ENCODE measurements at places on chromosomes 7 and 10. TPM values are rescaled to one million over a fixed set of nuclear protein-coding genes. Genes with fewer than 3 reads are reported as not detected.

GRCh38 chr10:77548671-77549070 is 88.9 kb downstream of the KCNMA1 start:
- ATAC-seq, result peak; percentile 40

DNA sequence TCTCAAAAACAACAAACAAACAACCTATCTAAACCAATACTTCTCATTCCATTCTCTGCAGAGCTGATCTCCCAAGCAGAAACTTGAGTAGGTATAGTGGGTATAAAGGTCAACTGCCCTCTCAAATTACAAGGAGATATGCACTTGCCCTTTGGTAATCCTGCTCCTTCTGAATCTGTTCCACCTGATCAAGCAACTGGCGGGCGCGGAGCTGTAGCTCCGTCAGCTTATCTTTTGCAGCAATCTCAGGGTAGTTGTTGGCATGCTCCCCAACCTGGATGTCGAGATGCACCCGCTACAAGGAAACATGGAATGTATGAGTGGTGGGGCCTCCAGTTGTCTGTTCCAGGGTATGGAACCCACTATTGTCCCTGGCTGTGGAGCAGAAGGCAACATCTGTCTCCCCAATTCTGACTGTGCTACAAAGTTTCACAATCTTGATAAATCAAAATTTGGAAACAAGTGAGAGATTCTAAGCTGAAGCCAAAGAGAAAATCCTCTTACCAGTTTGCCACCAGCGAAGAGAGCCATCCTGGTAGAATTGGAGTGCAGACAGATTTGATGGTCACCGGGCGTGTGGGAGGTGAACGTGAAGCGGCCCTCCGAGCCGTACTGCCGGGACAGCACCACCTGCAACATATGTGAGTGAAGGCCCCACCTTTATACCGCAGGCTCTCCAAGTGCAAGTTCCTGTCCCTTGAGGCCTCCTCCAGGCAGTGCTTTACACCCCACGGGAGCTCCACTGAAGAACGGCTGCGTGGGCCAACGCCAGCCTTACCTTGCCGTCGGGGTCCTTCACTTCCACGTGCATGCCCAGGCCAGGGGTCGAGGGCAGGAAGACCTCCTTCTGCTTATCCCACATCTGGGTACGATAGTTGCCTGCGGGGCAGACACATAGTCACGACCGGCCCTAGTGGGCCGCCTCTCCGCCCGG is 819 bp downstream of the TMED4 start:
- ATAC-seq, result peak; percentile 51

DNA sequence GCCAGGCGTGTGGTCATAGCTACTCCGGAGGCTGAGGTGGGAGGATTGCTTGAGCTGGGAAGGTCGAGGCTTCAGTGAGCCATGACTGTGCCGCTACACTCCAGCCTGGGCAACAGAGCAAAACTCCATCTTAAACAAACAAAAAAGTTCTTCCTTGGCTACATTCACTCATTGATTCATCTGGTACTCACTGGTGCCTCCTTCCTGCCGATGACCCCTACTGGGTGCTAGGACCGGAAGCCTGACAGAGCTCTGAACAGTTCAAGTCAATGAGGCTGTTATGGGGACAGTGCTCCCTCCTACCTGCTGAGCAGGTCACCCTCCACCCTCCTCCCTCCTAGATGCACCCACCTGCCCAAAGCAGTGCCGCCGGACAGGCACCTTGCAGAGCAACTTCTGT is 4.9 kb downstream of the PCOLCE start:
- ATAC-seq, result no peak

GRCh38 chr7:157962458-157963306 is 624.9 kb downstream of the PTPRN2 start:
- no peak for ATAC-seq

MMD2 gene
- total RNA-seq, result not detected

ELAPOR2 gene
- 2.2 TPM for total RNA-seq

SLC26A3 gene
- total RNA-seq, result 0.44 TPM

GRCh38 chr7:116229366-116229765 is 19.0 kb downstream of the TES start:
- no peak for ATAC-seq

GRCh38 chr10:88791924-88792323 is 10.6 kb upstream of the LIPM start:
- ATAC-seq, result peak; percentile 46

DNA sequence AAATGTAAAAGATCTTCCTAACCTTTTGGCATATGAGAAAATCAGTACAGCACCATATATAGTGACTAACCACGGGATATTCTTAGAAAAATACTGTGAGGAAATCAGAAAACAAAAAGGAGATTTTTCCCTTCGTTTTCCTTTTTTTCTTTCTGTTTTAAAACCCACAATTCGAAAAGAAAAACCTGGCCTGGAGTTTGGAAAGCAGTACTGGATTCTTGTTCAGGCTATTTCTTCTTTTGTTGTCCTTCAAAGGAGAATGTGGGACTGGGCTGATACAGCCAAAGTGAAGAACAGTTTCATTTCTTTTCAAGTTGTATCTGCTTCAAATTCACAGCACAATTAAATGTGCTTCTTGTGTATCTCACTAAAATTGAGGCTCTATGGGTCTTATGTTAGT is 156.8 kb upstream of the PHYHIPL start:
- no peak for ATAC-seq

PNLIPRP1 gene
- not detected for total RNA-seq

DNA sequence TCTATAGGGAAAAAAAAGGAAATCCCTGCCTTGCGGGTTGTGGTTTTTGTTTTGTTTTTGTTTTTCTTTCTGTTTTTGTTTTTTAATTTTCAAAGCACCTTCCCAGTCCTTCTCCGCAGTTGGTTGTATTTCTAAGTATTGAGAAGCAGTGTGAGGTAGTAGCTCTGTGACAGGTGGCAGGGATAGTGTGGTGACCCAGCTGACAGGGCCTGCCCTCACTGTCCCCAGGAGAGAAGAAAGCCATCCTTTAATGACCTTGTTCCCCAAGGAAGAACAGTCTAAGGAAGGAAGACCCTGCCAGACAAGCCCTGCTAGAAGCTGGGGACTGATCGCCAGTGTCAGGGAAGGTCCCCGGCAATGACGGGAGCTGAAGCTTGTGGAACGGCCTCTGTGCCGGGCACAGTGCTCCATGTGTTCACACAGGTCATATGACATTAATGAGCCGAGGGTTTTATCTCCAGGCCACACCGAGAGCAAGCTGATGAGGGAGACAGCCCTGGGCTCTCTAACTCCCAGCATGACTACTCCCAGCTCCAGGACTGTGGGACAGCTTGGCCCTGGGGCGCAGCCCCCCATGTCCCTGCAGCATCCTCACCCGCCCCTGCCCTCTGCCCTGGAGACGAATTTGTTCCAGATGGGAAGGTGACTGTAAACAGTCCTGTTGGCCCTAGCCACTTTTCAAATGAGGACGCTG is 69.0 kb upstream of the LRRC18 start:
- no peak for ATAC-seq

AHCYL2 gene
- total RNA-seq, result 25.9 TPM

DNA sequence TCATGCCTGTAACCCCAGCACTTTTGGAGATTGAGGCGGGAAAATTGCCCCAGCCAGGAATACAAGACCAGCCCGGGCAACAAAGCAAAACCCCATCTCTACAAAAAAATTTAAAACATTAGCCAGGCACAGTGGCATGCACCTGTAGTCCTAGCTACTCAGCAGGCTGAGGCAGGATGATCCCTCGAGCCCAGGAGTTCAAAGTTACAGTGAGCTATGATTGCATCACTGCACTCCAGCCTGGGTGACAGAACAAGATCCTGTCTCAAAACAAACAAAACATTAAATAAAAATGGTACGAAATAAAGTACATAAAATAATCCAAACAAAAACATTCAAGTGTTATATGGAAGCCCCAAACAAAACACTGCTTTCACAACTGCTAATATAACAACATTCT is 125.0 kb downstream of the SNX13 start:
- ATAC-seq, result no peak

DNA sequence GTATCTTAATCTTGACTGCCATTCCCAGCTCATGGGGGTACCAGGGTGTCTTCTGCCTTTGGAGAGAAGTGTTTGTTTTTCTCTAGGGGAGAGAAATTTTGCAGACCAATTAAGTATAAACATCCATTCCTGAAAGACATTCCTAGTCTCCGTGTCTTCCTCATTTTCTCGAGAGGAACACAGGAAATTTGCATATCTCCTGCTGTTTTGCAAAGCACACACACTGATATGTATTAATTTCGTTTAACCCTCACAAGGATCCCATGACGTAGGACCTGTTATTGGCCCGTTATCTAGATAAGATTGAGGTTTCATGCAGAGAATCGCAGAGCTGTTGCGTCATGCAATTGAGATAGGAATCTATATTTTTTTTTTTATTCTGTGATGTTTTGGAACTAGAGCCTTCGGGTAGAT is 944 bp downstream of the RHBDD2 start:
- no peak for ATAC-seq

- ATAC-seq, result no peak
These were observed 69.0 kb upstream of the WNT16 start for GRCh38 chr7:121259826-121260225.

ASZ1 gene
- total RNA-seq, result not detected

DNA sequence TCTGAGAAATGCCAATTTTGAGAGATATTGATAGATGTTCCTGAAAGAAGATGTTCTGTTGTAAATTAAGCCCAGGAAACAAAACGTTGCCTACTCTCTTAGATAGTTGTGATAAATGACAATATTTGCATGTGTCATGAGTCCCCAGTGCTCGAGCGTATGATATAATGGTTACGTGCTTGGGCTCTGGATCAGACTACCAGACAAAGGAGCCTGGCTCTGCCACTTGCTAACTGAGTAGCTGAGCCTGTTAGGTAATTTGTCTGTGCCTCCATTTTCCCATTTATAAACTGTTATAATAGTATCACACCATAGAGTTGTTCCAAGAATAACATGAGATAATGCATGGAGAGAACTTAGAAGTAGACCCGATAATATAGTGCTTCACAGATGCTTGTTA is 1.8 kb downstream of the A1CF start:
- no peak for ATAC-seq

DNA sequence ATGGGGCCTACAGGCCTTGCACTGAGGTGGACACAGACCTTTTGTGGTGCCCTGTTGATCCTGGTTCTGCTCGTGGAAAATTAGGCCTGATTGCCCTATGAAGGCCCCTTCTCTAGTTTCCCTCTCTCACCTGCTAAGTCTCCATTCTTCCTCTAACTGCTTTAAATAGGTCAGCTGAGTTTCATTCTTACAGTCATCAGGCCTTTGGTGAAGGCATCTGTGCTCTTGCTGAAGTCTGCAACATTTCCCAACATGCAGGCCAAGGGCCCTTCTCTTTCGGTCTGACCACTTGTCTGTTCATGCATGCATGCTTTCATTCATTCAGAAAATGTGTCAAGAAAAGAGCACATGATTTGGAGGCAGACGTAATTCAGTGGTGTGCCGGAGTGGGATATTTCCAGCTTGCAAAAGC is 244.0 kb downstream of the BUB3 start:
- ATAC-seq, result no peak

GRCh38 chr7:39353615-39354376 is 212.4 kb upstream of the YAE1 start:
- ATAC-seq, result peak; percentile 83

RBP3 gene
- not detected for total RNA-seq

- ATAC-seq, result no peak
These were observed 47.8 kb upstream of the TMEM243 start for GRCh38 chr7:87267239-87267900.

DNA sequence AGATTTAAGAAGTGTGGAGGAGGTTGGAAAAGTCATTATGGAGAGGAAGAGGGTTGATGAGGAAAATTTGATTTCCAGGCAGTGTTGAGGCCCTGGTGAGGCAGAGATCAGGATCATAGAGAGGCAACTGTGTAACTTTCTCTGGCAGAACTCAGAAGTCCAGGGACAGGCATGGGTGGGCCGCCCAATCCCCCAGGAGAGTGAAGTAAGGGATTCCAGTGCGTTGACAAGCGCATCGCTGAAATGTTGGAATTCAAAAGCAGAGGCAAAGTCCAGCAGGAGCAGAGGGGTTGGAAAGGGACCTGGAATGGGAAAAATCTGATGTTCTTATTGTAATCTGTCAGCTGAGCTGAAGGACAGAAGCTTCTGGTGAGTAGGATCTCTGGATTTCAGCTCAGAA is 207.3 kb downstream of the FAM107B start:
- no peak for ATAC-seq
